Muscle of back (tissue), 13 donors: ENCODE measurements at places on chromosomes 3 and 15. TPM values are rescaled to one million over a fixed set of nuclear protein-coding genes. Genes with fewer than 3 reads are reported as not detected.

DNA sequence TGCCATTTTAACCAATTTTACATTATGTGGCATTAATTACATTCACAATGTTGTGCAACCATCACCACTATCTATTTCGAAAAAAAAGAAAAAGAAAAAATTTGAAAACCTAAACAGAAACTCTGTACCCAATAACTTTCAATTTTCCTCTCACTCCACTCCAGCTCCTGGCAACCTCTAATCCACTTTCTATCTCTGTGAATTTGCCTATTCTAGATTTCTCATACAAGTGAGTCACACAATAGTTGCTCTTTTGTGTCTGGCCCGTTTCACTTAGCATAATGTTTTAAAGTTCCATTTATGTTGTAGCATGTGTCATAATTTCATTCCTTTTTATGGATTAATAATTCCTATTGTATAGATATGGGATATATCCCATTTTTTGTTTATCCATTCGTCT is 53.3 kb upstream of the TBC1D5 start:
- DNase-seq, result no peak

DNA sequence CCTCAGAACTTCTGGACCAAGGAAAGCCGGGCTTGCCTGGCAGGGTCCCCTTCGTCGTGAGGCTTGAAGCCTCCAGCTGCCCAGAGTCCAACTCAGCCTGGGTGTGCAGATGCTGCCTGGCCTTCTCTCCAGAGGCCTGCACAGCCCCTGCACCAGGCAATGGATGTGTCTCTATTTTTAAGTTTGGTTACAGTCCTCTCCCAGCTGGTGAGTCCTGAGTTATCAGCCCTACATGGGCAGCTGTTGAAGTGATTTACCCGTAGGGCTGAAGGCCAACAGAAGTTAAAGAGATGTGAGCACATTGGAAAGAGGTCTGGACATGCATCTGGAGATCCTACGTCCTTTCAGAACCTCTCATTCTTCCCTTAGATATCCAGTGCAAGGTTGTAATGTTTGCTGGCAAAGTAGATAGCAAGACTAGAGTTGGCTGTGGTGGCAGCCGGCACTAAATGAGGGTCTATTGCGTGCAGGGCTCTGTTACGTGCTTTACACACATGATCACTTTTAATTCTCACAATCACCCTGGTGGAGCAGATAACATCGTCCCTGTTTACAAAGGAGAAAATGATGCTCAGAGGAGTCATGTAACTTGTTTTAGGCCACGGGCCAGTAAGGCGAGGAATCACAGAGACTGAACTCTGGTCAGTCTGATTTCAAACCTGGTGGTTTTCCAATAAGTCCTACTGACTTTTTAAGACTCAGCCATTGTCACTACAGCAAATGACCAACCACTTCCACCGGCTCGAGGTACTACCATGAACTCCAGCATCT is 9.9 kb downstream of the FYCO1 start:
- DNase-seq, result peak; percentile 68

- DNase-seq, result no peak
Measured at GRCh38 chr3:119308355-119308754, 14.2 kb downstream of the ARHGAP31 start.

DNA sequence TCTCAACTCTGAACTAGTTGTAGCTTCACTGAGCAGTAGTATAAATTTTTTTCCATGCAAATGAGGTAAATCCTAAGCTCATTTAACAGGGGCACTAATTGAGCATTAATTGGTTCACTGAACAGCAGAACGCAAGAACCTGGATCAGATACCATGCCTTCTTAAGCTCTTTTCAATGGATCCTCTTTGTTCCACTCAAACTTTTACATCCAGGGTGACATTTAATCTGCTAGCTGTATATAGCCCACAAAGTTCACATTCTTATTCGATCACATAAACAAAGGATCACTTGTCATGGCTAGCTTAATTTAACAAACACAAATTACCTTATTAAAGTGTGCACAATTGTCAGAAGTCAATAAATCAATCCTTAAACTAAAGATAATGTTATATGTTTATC is 281.6 kb downstream of the CNTN6 start:
- DNase-seq, result no peak

GRCh38 chr15:72136170-72137051 is 18.2 kb downstream of the SENP8 start:
- no peak for DNase-seq

DNA sequence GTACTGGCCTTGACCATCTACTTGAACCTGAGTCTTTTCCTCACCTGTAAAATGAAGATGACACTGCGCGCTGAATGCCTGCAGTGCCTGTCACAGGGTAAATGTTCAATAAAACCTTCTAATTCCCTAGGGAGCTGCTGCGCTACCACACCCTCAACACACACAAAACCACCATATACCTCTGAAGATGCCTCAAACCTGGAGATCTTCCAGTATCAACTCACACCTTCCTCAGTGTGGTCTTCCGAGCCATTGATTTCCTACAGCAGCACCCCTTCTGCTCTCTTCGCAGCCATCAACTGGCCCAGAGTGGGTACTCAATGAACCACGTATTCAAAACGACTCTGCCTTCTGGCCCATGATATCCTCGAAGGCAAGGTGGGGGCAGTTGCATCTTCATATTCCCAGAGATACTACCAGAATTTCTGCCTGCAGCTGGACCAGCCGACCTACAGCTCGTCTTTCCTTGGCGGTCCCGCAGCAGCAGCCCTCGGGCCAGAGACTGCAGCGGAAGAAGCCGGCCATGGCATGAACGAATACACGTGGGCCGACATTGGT is 695 bp downstream of the RPL32 start:
- no peak for DNase-seq

- no peak for DNase-seq
Measured at GRCh38 chr3:78992400-78992799, 775.4 kb downstream of the ROBO1 start.

GRCh38 chr3:178082326-178082906 is 453.8 kb upstream of the KCNMB2 start:
- DNase-seq, result no peak

- DNase-seq, result peak; percentile 86
Measured at GRCh38 chr3:70861234-70861633, 548.8 kb upstream of the MDFIC2 start.

DNA sequence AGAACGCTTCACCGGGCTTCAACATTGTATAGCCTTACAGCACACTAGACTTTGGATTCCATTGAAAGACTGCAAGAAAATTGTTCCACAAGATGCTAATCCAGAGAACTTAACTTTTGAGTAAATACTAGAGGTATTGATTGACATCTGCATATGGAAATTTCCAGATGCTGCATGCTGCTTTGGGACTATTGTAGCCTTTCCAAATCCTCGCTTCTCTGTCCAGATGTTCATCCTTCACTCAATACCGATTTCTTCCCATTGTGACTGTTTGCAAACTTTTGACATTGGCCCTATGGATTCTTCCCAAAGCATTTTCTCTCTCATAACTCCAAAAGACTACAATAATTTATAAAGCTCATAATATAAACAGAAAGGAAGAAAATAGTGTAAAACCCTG is 41.4 kb downstream of the COL6A6 start:
- DNase-seq, result peak; percentile 65

GRCh38 chr15:72319985-72320671 is at the start of gene CELF6:
CELF6 (minus strand) TSS chr15:72320157; CDS start chr15:72319874, 283 bp downstream.
- peak; percentile 57 for DNase-seq

DNA sequence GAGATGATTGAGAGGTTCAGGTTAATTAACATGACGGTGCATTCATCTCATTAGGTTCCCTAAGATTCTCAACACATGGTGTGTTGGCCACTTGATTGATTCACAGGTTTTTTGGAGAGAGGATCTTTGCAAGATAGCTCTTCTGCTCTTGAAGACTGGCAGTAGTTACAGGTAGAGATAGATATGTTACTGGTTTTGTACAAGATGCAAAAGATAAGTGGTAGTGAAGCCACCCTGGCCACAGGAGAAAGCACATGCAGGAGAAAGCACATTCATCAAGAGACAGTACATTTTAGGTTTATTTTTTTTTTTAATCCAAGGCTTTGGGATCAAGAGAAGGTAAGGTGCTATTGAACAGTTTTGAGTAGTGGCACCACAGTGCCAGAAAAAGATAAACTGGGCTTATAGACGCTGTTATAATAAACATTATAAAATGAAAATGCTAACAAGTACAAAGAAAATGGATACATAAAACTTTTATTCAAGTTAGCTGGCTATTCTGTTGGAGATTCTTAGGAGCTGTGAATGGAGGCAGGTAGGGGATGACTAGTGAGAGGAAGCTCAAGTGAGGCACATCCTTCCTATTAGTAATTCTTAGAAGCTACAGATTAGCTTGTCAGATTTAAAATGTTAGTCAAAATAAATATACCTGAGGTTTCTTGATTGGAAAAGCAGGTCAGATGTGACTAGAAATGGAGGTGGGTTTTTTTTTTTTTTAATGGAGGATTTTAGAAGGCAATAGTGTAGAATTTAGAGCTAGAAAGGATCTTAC is 10.8 kb downstream of the SELENOT start:
- DNase-seq, result no peak

- DNase-seq, result no peak
Measured at GRCh38 chr15:25242166-25242879, 196.5 kb downstream of the UBE3A start.

DNA sequence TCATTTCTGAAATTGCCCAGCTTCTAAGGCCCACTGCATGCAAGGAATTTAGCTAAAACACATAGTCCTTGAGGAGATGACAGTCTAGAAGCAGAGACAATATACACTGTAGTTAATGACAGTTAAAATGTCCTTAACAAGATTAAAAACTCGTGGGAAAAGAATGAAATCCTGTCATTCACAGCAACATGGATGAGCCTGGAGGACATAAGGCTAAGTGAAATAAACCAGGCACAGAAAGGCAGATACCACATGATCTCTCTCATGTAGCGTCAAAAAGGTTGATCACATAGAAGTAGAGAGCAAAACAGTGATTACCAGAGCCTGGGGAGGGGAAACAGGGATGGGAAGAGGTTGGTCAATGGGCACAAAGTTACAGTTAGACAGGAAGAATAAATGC is 36.3 kb upstream of the GOLGA8J start:
- DNase-seq, result no peak

DNA sequence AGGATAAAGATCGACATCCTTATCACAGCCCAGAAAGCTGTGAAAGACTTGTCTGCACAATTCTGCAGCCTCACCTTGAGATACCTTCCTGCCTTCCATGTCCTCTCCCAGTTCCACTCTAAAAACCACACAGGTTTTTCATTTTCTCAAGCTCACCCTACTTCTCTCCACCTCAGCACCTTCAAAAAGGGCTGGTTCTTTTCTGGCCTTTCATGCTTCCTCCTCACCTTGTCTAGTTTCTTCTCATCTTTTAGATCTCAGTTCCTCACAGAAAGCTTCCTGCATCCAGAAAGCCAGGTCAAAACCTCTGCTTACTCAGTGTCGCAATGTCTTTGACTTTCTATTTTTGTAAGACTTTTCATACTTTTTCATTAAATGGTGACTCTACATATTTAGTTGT is 140.2 kb upstream of the STT3B start:
- DNase-seq, result no peak

DNA sequence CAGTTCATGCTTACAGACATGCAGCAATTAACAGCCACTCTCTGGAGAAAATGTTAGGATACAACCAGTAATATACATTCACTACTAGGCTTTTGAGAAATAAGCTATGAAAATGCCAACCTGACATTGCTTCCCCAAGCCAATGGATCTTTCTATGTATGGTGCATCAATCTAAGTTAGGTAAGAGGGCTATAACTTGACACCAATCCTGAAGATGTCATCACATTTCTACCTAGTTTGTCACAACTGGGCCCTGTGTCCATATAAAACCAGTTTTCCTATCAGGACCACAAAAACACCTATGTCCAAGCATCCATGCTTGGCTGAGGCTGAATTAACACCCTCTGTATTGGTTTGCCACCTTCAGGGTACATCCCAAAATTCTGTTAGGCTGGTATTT is 13.8 kb upstream of the GPX1 start:
- no peak for DNase-seq

- DNase-seq, result no peak
Measured at GRCh38 chr15:31383139-31383538, 56.5 kb downstream of the KLF13 start.

- peak; percentile 9 for DNase-seq
Measured at GRCh38 chr3:68288085-68288484, 633.7 kb upstream of the SUCLG2 start.

- no peak for DNase-seq
Measured at GRCh38 chr15:78715930-78716329, 74.9 kb upstream of the CHRNB4 start.

- no peak for DNase-seq
Measured at GRCh38 chr15:88275804-88276203, 19.3 kb upstream of the NTRK3 start.

The MST1R gene
- 1.3 TPM for polyA plus RNA-seq

The OXTR gene
- polyA plus RNA-seq, result 8.0 TPM

The ARL6 gene
- 5.2 TPM for polyA plus RNA-seq

The FAM174B gene
- polyA plus RNA-seq, result 15.9 TPM

The IGF2BP2 gene
- polyA plus RNA-seq, result 36.0 TPM

The RNU6-1 gene
- not detected for polyA plus RNA-seq

The DTWD1 gene
- 25.6 TPM for polyA plus RNA-seq

The FOXL2 gene
- polyA plus RNA-seq, result 0.05 TPM

The CFAP91 gene
- 0.70 TPM for polyA plus RNA-seq
